ENCODE measurements at places on chromosomes 6 and 20. TPM values are rescaled to one million over a fixed set of nuclear protein-coding genes. Genes with fewer than 3 reads are reported as not detected.

Gene TREML2
- polyA plus RNA-seq: 0.18 TPM

DNA sequence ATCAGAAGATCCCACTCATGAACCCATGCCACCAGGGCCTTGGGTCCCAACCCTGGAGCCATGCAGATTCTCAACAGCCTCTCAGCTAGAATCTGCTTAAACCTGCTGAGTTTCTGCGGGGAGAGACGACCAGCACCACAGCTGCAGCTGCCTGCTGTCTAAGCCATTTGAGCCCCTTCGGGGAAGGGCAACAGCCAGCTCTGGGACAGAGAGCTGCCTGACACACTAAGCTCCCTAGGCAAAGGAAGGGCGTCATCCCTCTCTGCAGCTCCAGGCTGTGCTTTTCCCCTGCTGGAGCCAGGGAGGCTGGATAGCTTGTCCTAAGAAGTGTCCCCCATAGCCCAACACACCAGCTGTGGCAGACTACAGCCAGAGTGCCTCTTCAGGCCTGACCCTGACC lies 182.5 kb downstream of the OTOR start:
- no peak for DNase-seq

Gene NOTCH4
- 19.9 TPM for polyA plus RNA-seq

- DNase-seq: no peak
Measured at GRCh38 chr20:45124365-45124764, at the start of gene WFDC12. Gene WFDC12, minus strand, starts transcription at chr20:45124465. Its CDS starts 18 bp downstream, at chr20:45124447.

- no peak for DNase-seq
Measured at GRCh38 chr6:135088818-135089809, 34.5 kb upstream of the HBS1L start.

Gene ADGRF4
- 0.26 TPM for polyA plus RNA-seq

DNA sequence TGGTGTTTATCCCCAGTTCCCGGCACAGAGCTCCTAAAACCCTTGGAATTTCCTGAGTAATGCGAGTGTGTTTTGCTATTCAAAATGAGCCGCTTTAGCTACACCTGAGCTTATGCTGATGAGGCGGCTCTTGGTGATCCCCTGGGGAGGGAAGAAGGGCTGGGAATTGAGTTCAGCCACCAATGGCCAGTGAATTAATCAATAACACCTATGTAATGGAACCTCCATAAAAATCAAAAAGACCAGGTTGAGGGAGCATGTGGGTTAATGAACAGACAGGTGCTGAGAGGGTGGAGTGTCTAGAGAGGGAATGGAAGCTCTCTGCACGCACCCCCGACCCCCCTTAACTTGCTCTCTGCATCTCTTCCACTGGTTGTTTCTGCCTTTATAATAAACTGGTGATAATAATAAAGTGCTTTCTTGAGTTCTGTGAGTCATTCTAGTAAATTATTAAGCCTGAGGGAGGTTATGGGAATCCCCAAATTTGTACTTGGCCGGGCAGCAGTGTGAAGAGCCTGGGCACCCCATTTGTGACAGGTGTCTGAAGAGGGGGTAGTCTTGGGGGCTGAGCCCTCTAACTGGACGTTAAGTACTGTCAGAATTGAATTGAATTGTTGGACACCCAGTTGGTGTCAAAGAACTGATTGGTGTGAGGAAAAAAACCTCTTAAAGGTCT lies 24.6 kb upstream of the SERPINB1 start:
- DNase-seq: no peak

- no peak for DNase-seq
Measured at GRCh38 chr20:23203951-23204730, 118.0 kb upstream of the CD93 start.

Gene CRISP3
- polyA plus RNA-seq: 0.17 TPM

Gene SNX14
- polyA plus RNA-seq: 105 TPM

GRCh38 chr6:110404607-110405006 lies 10.8 kb downstream of the DDO start:
- DNase-seq: no peak

Gene PKIB
- 2.3 TPM for polyA plus RNA-seq

DNA sequence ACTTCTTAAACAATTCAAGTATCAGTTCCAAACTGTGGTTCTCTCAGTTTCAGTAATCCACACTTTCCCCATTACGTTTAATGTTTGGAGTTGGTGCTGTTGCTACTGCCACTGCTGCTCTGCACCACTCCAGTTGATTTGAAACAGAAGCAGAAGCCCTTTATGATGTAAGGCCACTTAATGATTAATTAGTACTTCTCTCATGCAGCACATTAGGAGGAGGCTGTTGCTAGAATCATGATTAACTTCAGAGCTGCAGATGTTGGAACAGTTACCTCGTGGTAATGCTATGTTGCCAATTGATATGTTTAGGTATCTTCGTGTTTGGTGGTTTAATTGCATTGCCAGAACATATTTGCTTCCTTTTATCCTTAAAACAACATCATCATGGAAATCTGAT lies 986.2 kb upstream of the CITED2 start:
- DNase-seq: no peak

Gene PSMB8
- 22.3 TPM for polyA plus RNA-seq

Gene LHFPL5
- 0.32 TPM for polyA plus RNA-seq

DNA sequence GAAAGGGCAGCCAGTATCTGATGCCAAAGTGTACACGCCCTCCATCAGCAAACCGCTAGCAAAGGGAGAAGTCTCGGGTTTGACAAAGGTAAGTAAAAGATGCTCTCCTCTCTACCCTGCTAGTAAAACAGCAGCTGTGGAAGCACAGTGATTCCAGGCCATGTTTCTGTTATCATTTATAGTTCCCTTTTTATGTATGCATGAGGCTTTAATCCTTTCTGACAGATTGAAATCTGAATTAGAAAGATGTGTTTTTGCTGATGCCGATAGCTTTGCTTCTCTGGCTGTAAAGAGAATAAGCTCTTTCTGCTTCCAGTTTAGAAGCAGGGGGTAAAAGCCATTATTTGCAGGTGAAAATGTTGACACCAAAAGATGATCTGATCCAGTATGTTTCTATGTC lies 392.4 kb upstream of the SOX4 start:
- no peak for DNase-seq

DNA sequence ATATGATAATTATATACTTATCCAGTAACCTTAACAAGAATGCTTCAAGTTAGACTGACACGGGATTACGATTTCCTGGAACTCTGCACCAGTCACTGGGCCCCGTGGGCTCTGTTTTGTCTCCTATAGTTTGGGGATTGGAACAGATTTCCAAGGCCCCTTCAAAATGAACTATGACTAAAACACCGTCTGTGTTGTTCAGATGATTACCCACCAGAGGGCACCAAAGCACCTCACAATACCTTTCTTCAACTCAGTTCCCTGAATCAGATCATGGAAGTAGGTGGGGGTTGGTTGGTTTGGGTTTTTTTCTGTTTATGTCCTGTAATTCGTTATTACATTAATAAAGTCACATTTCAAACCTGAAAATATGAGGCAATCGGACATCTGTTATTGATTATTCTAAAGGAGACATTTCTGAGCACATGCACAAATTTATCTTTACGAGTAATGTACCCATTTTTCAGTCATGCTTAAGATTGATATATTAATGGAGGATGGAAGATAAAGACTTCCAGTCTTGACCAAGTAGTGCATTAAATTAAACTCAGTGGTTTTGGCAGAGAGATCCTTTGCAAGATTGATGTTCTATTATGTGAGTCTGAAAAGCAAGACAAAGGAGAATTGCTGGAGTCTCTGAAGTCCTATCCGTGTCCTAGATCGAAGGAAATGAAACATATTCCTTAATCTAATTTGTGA lies 112.0 kb upstream of the COL21A1 start:
- DNase-seq: no peak

Gene EDN3
- polyA plus RNA-seq: 5.2 TPM

GRCh38 chr20:59414936-59415623 lies 114.7 kb downstream of the EDN3 start:
- no peak for DNase-seq

GRCh38 chr6:7953753-7954152 lies 43.2 kb upstream of the TXNDC5 start:
- DNase-seq: no peak

DNA sequence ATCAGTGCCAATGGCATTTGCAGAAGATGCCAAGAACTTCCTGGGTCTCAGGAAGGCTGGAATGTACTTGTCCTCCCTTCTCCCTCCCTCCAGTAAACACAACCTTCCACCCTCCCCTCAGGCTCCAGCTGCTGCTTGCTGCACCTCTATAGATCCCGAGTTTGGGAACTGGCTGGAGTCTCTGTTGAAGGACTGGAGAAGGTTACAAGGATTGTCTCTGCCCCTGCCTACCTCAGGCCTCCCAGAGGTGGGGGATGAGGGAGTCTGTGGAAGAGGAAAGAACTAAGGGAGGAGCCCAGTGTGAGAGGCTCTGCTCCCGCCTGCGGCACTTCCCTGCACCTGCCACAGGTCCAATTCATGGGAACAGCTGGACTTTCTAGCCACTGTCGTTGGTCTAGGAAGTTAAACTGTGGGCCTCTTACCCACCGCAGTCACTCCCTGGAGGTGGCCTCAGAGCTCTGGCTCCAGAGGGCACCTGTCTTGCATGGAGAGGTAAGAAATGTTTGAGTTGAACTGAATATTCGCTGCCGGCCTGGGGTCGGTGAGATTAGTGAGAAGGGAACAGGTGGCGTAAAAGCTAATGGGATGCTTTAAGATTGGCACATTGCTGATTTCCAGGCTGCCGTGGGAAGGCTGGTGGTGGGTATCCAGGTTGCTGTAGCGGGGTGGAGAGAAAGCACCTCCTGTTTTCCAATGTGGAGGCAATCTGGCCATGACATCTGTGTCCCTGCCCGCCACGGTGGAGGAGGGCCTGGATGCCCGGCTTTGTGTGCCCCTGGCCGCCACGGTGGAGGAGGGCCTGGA lies 54.3 kb downstream of the PPP1R14C start:
- no peak for DNase-seq

DNA sequence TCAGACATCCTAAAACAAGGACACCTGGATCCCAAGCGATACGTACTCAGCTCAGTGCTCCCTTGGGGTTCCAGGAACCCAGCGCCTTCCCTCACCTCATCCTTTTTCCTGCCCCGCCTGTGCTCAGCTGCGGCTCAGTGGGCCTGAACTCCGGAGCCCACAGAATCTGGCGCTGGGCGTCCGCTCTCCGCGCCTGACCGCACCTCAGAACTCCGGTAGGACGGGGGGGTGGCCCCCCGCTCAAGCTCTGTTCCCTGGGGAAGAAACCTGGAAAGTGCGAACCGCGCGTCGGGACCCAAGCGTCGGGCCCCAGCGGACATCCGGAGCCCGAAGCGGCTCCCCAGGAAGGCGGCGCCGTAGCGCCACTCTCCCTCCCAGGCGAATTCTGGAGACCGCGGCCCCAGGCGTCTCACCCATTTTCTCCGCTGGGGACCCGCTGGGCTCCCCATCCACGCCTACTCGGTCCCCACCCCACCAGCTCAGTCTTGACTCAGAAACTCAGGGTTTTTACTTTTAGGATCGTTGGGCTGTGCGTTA lies 336 bp upstream of the LY6G5C start:
- DNase-seq: peak; percentile 49

DNA sequence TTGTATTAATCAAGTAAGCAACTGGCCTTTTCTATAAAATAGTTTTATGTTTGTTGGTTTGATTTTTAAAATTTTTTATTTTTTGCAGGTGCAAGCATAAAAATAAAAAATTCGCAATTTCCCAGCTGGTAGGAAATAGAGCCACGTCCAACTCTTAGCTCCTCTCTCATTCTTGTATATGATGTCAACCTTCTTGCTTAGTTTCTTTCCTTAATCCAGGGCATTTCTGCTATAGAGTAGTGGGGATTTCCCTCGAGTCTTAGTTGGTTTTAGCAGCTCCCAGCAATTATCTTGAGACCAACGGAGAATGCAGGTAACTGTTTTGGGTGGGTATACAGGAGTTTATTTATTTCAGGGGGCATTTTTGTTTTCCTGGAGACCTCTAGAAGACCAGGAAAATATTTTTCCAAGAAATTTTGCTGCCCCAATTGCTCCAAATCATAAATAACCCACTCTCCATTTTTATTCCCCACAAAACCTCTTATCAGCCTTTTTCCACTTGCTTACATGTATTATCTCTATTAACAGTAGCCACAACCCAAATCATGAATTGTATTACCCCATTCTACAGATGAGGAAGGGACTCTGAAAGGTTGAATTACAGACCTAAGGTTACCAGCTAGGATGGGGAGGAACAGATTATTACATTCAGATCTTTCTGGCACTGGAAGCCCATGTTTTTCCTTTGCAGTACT lies 18.4 kb downstream of the PHACTR2 start:
- no peak for DNase-seq

Gene GJA1
- 57.6 TPM for polyA plus RNA-seq

- no peak for DNase-seq
Measured at GRCh38 chr6:142152746-142153145, 5.7 kb downstream of the VTA1 start.

GRCh38 chr6:85421181-85421580 lies 28.7 kb upstream of the NT5E start:
- no peak for DNase-seq

GRCh38 chr6:169778646-169779045 lies 27.2 kb downstream of the ERMARD start:
- DNase-seq: no peak

Gene TNF
- 0.24 TPM for polyA plus RNA-seq

Gene TSPO2
- polyA plus RNA-seq: 0.82 TPM

Gene PDYN
- 0.24 TPM for polyA plus RNA-seq

Gene RGS17
- polyA plus RNA-seq: 3.0 TPM

DNA sequence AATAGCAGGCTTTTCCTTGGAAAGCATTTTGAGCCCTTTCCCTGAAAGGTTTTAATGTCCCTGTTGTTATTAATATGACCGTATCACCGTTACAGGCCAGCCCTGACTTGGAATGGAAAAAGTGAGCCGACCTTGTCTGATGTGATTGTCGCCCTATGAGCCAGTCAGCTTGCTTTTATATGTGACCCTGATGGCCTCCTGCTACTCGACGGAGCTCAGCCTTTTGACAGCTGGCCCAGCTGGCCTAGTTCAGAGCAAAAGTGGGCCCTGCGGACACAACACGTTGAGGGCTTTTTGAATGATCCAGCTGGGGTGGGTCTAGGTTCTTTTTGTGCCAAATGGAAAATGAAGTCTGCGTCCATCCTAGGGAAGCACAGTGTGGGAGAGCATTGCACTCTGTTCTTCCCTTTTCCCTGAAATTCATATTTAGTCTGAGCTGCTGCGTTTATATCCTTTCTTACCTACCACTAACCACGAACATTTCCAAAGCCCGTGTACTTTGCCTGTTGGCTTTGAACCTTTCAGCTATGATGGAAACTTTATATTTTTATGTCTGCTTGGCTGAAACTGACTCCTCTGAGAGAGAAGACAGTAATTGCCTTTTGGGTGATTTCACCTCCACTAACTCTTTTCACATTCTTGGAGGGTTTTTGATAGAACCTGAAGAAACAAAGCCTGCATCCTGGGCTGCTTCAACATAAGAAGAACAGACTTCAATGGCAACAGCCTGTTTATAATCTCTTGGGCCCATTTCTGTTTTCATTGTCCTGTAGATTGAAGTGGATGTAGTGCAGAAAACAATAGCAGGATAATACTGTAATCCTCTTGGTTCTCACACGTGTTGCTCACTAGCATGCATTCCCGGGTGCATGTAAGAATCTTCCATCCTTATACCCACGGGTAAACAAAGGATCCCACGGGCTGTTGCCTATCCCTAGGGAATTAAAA lies 121.8 kb upstream of the HDGFL1 start:
- DNase-seq: peak; percentile 18
